Mucosa of descending colon (tissue), 3 donors: ENCODE measurements at places on chromosomes 11 and 22.

GRCh38 chr11:76781807-76782530 lies 1.2 kb upstream of the TSKU start:
- no peak for DNase-seq

- peak; percentile 66 for DNase-seq
These were observed 25.1 kb downstream of the KIAA1671 start for GRCh38 chr22:24977370-24978221.

DNA sequence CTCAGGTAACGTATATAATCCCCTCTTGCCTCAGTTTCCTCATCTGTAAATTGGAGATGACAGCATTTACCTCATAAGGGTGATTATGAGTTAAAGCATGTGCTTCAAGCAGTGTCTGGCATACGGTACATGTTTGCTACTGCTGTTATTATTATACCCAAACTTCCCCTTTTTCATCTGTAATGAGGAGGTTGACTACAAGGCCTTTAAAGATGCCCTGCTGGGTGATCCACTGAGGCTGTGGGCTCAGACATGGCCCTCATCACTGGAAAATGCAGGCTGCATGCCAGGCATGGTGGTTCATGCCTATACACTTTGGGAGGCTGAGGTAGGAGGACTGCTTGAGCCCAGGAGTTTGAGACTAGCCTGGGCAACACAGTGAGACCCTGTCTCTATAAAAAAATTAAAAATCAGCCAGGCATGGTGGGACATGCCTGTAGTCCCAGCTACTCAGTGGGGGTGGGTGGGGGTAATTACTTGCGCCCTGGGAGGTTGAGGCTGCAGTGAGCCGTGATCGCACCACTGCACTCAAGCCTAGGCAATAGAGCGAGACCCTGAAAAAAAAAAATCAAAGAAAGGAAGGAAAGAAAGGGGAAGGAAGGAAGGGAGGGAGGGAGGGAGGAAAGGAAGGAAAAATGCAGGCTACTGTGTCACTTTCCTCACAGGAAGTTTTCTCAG lies 4.3 kb downstream of the PIK3IP1 start:
- DNase-seq: no peak

DNA sequence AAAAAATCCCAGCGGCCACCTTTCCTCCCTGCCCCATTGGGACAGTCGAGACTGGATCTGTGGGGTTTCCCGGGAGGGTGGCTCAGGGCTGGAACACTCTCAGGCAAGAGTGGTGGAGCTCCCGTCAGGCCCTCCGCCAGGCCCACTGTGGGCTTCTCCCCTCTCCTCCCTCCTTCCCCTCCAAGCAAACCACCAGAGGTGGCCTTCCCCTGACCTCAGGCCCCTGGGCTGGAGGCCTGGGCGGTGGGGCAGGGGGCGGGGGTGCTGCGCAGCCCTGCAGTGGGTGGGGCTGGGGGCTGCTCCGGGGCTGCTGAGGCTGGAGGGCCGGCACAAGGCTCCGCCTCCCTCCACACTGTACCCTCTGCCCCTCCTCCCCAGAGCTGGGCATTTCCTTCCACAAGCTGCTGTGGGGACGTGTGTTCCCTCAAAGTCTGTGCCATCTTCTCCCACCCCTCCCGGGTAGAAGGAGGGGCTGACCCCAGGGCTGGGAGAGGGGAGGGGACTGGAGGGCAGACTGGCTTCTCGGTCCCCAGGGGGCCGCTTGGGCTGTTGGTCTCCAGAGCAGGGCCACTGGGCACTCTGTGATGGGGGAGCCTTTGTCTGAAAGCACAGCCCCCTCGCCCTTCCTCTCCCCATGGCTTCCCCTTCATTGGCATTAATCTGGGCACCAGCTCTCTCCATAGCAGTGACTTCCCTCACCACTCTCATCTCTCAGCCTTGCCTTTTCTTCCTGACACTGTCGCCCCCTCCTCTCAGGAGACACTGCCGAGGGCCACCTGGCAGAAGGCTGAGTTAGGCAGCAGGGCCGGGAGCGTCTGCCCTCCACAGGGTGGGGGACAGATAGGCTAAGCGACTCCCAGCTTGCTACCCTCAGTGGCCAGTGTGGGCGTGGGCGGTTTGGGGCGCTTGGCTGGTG lies 7.1 kb downstream of the RCOR2 start:
- DNase-seq: no peak

GRCh38 chr22:49152127-49152938 lies 675.3 kb downstream of the BRD1 start:
- DNase-seq: peak; percentile 33

DNA sequence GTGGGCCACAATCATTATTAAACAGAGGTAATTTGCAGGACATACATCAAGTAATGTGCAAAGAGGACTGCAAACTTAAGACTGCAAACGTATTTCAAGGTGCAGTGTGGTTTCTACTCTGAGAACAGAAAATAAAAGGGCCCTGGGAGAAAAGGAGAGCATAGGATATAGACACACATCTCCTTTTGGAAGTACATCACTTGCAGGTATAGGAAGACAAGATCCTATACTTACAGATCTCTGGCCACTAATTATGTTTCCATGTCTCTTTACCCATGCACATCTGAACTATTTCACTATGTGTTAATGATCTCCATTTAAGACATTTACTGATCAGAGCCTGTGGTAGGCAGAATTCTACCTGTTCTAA lies 47.7 kb downstream of the PIWIL3 start:
- no peak for DNase-seq

DNA sequence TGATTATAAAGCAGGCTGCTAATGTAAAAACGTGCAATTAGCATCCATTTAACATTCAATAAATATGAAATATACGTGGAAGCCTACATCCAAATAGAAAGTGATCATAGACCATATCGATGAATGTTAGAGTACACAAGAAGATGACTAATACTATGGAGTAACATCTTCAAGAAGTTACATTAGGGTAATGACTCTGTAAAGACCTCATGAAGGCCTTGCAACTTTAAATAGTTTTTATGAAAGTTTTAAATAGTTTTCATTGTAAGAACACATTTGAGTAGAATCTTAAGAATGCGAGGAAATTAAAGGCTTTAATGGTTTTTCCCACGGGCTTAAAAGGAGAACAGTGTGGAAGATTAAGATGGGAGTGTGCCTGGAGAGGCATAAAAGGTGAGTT lies 1.4 kb downstream of the TRIM34 start:
- no peak for DNase-seq

- no peak for DNase-seq
These were observed 31.3 kb downstream of the LINC01488 start for GRCh38 chr11:69512790-69513189.

DNA sequence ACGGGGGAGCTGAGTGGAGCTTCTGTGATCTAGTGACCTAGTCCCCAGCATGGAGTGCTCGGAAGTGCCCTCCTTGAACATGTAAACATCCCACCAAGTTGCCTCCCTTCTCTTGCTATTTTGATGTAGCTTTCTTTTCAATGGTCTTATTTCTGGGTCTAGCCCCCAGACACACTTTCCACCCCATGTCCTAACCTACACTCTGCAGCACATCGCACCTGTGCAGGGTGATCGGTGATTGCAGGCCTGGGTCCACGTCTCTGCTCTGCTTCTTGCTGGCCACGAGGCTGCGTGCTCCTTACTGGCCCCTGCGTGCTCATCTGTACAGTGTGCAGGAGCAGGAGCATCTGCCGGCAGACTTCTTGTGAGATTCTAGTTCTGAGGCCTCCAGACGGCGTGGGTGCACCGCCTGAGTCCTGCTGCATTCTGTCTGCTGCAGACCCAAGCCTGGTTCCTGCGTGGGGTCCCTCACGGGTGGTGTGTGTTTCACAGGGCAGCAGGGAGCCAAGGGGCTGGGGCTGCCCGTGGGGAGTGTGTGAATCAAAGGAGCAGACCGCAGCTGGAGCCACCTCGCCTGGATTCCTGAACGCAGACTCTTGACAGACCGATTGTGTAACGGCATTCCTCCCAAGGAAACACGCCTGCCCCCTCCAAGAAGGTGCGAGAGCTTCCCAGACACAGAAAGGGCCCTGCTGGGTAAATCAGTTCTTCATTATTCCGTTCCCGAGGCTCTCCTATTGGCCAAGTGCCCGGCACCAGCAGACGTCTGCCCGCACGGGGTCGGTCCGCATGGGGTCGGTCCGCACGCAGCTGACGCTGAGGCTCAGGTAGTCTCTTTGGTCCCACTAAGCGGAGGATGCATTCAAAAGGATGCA lies 44.4 kb upstream of the MYEOV start:
- no peak for DNase-seq

- DNase-seq: no peak
These were observed 114.8 kb downstream of the TRIM29 start for GRCh38 chr11:120023120-120023519.

- DNase-seq: no peak
These were observed 344.1 kb downstream of the SOX6 start for GRCh38 chr11:16012125-16012751.

DNA sequence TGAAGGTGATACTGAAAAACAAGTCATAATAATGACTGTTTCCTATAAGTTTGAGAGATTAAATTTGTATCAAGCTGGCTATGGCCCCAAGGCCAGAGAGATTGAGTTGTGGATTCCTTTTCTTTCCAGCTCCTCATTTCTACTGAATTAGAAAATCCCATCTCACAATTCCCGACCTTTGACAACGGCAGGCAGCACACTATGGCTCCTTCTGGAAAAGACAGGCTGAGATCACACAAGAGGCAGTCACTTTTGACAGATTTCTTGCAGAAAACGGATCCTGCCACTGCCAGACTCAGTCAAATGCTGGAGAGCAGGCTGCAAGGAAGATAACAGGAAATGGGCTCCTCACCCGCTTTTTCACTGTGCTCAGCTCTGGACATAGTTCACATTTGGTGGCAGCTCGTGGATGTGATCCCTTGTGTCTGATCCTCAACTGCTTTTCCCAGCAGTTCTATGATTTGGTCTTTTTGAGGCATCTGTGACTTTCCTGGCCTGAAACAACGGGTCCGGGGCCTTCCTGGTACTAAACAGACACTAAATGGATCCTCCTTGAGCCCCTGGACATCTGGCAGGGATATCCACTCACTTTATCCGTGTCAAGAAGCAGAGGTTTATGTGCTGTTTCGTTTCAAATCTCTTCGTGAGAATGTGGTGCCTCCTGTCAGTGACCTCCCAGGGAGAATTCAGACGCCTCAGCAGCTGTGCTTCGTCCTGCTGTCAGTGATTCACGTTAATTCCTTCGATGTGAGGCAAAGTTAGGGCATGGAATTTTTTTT lies 26.1 kb upstream of the RTL6 start:
- peak; percentile 48 for DNase-seq
